ACHN (cell line): ENCODE measurements at places on chromosomes 3 and 15.

GRCh38 chr3:126908752-126909275 lies 74.1 kb upstream of the PLXNA1 start:
- no peak for DNase-seq

GRCh38 chr3:57983734-57984518 lies 24.3 kb upstream of the FLNB start:
- DNase-seq: peak; percentile 81

DNA sequence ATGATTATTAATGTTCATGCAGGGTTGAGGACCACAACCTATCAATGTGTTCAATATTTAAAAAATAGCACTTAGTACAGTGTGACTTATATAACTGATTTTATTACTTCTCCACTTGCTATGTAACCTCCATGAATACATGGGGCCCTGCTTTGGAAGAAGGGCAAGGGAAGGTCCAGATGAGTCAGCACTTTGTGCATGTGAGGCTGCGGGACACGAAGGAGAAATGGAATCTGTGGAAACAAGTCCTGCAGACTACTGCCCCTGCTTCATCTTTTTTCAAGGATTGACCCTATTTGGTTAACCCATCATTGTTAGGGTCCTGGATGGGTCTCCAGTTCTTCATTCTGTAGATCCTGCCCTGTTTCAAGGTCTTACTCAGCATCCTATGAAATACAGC lies 1.6 kb downstream of the NXPE3 start:
- DNase-seq: peak; percentile 70

- DNase-seq: no peak
Observed at GRCh38 chr3:152460936-152461335, 192.2 kb downstream of the MBNL1 start.

GRCh38 chr15:96242761-96243160 lies 87.7 kb upstream of the NR2F2 start:
- no peak for DNase-seq

DNA sequence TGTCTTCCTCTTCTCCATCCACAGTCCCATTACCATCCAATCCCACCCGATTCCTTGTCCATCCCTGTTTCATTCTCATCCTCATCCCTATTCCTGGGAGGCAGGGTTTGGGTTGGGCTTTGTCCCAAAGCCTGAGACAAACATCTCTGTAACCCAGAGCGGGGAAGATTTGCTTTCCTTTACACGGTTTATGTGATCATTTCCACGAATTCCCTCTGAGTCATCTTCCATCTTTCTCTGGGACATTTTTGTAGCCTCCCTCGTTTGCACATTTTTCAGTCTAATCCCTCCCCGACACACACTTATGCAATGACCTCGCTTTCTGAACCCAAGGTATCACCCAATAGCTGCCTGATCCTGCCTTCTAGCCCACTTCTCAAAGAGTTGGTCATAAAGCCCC lies 22.8 kb downstream of the DUOX2 start:
- DNase-seq: no peak

- no peak for DNase-seq
Observed at GRCh38 chr3:162610261-162610660, 1113.7 kb downstream of the OTOL1 start.

DNA sequence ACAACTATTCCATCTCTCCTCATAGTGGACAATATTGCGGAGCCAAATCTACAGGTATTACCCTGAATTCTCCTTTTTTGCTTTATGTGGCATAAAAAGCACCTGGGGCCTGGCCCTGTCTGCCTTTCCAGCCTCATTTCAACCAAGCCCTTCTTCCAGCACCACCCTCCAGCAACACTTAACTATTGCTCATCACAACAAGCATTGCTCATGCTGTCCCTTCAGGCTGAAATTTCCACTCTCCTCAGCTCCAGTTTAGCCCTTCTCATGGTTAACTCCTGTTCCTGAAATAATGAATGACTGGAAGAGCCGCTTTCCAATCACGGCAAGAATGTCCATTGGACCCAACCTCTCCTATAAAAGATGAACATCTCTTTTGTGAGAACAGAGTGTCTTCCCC lies 107.4 kb downstream of the P2RY1 start:
- DNase-seq: no peak

DNA sequence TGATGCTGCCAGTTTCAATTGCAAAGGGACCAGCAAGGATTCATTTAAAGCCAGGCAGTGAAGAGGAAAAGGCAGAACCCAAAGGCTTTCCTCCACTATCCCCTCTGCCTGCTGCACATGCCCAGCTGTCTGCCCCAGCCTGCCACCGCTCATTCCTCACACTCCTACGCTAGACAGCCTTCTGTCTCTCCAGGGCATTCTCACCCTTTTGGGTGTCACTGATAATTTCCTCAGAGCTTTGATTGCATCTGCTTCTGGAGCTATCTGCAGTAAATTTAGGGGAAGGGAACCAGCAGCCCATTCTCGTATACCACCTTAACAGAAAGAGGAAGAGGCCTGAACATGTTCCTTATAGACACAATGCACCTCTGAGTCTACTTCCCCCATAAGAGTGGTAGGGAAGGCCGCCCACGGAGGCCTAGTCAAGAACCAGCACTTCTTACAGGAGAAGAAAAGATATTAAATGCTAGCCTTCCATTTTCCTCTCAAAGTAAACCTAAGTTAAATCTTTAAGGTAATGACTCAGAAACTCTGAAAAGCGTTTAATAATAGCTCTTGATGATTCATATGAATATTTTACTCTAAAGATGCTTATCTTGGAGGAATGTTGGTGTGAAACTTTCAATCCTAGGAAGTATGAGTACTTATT lies 20.9 kb downstream of the NUDT16 start:
- no peak for DNase-seq

- DNase-seq: no peak
Observed at GRCh38 chr3:61680617-61681016, 119.2 kb downstream of the PTPRG start.

DNA sequence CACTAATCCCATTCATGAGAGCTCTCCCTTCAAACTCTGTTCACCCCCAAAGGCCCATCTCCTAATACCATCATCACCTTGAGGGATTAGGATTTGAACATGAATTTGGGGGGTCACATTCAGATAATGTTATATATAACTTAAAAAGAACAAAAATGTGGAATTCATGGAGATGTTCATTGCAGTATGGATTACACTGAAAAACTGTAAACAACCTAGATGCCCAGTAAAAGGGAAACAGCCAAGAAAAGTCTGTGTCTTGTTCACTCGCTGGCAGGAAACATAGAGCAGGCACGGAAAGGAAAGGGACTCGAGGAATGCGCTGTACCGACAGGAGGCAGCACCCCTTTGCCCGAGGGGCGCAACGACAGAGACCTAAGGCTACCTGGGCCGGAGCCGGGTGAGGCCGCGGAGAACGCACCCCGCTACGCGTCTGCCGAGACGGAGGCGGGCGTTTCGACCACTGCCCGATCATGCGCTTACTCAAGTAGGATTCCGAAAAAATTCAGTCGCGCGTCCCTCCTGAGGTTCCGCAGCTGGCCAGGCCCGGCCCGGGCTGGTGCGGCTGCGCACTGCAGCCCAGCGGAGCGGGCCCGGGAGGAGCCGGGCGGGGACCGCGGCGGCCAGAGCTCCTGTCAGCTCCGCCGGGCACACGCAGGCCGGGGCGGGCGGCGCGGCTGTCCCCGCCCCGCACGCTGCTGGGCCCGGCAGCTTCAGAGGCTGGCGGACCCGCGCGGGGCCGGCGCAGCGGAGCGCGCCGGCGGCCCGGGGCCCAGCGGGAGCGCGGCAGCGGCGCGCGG lies 862 bp upstream of the MAN2A2 start:
- DNase-seq: peak; percentile 75

DNA sequence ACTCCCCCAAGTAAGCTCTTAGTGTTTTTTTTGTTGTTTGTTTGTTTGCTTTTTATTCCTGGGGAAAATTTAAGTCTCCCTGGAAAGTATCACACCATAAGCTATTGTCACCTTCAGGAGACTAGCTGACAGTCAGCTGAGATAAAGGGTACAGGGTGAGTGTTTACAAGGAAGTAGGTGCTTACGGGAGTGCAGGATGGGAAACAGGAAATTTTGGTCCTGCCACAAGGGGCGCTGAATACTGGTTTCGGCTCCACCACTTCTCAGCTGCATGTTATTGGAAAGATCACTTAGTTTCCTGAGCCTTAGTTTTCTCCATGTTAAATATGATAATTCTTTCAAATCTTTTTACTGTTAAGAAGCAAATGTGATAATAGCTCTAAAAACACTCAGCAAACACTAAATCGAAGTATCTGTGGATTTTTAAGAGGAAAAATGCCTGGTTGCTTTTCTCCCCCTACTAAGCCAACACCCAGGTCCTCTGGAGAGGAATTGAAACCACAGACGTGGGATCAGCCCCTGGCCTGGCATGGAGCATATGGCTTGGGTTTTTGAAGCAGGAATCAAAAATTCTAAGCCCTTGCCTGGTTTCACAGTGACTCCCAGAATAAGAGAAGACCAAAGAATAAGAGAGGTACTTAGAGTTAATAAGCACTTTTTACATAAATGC lies 90.7 kb downstream of the SCN11A start:
- DNase-seq: peak; percentile 54

- no peak for DNase-seq
Observed at GRCh38 chr3:9151240-9151639, 98.2 kb downstream of the SRGAP3 start.

DNA sequence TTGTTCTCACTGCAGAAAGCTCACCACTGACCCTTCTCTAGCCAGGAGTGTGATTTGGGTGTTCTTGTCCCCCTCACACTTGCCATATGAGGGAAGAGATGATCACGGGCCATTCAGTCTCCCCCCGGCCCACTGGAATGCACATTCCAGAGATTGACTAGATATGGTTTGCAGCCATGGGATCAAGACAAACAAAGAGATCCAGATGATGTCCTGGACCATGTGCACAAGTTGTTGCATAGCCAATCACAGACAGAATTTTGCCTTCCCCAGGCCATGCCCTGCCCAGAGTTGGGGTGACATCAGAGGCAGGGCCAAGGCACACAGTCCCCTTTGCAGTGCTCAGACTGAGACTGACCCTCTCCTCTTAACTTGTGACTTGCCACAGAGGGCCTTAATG lies 14.8 kb downstream of the MUC13 start:
- no peak for DNase-seq

DNA sequence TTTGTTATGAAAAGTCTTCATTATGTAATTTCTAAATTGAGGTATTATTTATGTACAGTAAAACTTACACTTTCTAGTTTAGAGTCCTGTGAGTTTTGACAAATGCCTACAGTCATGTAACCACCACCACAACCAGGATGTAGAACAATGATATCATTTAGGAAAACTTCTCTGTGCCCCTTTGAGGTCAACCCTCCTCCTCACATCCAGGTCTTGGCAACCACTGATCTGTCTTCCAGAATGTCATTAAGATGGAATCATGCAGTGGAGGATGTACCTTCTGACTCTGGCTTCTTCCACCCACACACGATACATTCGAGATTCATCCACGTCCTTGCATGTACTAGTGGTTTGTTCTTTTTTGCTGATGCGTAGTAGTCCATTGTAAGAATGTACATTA lies 23.2 kb downstream of the MINAR1 start:
- no peak for DNase-seq

- DNase-seq: peak; percentile 88
Observed at GRCh38 chr3:99952306-99952705, 134.6 kb downstream of the CMSS1 start.

- DNase-seq: peak; percentile 32
Observed at GRCh38 chr3:107985496-107985895, 105.3 kb downstream of the CD47 start.

- DNase-seq: no peak
Observed at GRCh38 chr3:88957711-88958439, 149.5 kb upstream of the EPHA3 start.

GRCh38 chr3:177478170-177478867 lies 281.0 kb upstream of the TBL1XR1 start:
- peak; percentile 90 for DNase-seq

- DNase-seq: no peak
Observed at GRCh38 chr15:75335313-75335704, 554 bp upstream of the COMMD4 start.

DNA sequence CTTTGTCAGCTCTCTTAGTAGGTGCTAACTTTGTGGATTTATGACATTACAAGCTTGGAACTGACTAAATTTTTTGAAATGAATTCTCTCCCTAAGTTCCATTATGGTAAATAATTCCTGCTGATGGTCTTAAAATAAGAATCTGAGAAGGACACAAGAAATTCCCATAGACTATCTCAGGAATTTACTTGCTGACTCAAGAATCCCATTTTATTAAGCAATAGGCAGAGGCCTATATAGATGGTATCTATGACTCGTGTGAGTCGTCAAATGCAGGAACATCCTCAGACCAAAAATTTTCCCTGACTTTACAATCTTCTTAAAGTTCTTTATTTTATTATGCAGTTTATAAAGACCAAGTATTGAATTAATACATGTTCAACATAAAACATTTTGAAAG lies 30.7 kb upstream of the CBLB start:
- no peak for DNase-seq

- peak; percentile 51 for DNase-seq
Observed at GRCh38 chr3:8301977-8302735, 199.5 kb upstream of the LMCD1 start.

- DNase-seq: no peak
Observed at GRCh38 chr3:40631341-40631995, 106.7 kb downstream of the ZNF621 start.

DNA sequence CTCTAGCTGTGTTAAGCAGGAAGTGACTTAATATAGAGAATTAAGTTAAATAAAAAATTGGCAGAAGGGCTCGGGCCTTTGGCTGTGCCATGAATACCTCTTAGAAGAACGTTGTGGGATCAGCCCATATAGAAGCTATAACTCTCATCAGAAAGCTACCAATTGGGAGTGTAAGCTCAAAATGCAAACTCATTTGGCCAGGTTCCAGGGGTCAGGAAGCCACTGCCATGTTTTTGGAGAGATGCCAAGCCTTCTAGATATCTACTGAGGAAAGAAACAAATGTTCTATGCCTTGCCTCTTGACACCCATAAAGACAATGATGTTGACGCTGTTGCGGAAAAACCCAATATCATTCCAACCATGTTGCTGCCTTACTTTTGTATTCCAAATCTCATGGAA lies 475.2 kb upstream of the TGFBR2 start:
- DNase-seq: no peak

- DNase-seq: no peak
Observed at GRCh38 chr15:48559285-48559684, 86.2 kb downstream of the FBN1 start.

DNA sequence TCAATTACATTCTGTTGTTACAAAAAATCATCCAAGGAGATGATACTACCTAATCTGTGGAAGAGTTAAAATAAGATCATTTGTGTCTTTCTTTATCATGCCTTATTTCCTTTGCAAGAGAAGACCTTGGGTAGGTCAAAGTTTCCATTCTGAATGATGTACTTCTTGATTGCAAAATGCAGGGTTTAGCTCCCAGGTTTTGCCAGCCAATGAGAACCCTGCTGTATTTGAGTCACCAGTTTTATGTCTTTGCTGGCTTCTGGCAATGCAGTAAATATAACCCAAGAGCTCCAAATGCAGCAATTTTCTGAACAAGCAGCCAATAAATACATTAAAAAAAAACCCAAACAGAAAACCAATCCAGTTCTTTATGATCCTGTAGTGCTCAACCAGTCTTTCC lies 204.9 kb downstream of the CADPS start:
- no peak for DNase-seq

DNA sequence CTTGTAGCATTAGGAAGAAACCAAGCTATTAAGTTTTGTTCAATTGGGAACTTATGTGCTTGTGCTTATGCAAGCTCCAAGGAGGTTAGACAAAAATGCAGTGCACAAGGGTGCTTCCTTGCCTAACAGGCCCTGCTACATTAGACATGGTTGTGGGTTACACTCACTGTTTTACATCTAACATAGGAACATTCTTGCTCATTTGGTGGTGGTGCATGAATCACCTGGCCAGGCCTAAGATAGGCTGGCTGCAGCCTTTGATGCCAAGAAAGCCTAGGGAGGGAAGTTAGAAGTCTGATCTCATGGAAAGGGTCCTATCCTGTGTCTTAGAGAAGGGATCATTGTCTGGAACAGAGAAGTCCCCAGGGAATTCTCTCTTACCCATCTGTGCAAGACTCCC lies 43.5 kb downstream of the CA12 start:
- peak; percentile 58 for DNase-seq
